ENCODE measurements at places on chromosomes 2 and 18.
A peak's percentile ranks its signal among the peaks of the same experiment; 100 is the strongest.

DNA sequence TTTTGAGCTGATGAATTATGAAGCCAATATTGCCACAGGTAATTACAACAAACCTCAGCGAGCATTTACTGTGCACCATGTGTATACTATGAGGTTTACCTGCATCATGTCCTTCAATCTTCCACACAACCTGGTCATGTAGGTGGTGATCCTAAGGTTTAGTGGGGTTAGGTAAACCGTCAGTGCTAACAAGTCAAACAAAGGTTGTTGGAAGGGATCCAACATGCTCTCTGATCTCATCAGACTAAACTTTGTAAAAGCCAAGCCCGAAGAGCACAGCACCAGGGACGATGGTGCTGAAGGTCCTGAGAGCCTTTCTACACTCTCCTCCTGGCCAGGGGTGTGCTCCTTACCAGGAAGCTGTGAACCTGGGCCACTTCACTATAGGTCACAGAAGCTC is 29.4 kb downstream of the SH3YL1 start:
- DNase-seq, result no peak

DNA sequence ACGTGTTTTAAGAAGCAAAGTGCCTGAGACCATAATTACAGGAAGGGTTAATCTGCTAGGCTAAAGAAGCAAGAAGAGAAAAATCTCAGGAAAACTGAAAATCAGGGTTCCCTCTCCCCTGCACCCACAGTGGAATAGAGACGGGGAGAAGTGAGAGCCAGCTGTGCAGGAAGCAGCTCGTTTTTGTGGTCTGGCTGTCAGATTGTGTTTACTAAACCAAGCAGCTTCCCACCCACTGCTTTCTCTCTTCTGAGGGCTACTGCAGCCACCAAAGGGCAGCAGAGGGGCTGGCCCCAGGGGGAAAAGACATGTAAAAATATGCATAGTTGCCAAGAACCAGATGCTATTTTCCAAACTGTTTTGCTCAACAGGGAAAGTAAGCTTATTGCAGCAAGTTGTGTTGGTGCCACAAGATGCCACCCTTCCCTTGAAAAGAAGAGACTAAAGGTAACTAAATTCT is 72.6 kb upstream of the THUMPD2 start:
- DNase-seq, result no peak

GRCh38 chr2:219629976-219630695 is 2.7 kb downstream of the SLC4A3 start:
- no peak for DNase-seq

GRCh38 chr18:3932276-3932675 is 482.3 kb downstream of the TGIF1 start:
- DNase-seq, result peak; percentile 39

- no peak for DNase-seq
Measured at GRCh38 chr2:237647176-237648015, 20.0 kb downstream of the LRRFIP1 start.
